ENCODE measurements at places on chromosomes 13 and 19.

DNA sequence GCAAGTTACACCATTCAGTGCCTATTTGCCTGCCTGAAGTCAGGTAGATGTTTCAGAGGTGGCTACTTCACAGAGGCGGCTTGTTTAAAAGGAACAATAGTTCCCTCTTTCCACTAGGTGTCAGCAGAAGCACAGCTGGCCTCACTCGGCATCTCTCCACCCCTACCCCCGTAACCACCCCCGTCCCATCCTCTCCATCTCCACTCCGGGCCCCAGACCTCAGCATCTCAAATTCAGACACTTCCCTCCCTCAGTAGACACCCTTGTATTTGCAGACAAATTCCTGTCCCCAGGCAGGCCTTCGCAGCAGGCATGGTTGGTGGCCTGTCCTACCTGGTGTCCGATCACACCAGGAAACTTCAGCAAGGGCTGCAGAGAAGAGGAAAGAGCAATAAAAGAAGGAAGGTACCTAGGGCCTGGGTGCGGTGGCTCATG, 9.1 kb upstream of the DPP9 start:
- DNase-seq: peak; percentile 23

DNA sequence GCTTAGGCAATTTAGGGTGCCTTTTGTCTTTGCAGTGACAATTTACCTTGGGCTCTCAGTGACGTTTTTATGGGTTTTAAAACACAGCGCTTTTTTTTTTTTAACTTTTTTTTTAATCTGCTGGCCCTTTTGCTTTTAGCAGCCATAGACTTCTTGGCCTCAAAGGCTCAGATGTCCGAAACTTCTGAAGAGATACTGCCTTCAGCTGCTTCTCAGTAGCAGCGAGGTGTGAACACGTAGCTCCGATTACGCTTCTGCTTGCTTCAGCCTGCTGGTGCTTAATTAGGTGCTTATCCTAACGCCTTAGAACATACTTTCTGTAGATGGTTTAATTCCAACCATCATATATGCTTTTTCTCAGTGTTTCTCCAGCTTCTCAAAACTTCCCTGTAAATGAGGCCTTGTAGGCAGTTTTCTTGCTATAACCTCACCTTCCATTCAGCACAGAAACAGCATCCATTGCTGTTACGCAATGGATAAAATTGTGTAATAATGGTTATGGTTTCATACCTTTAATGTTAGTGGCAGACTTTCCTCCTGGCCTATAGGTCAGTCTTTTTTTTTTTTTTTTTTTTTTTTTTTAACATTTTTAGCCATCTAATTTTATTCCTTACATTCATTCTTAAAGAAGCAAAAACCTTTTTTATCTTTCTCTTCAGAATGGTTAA, 723.9 kb downstream of the GPC5 start:
- DNase-seq: no peak

- DNase-seq: no peak
These were observed 8.0 kb downstream of the C19orf81 start for GRCh38 chr19:50657222-50657669.

DNA sequence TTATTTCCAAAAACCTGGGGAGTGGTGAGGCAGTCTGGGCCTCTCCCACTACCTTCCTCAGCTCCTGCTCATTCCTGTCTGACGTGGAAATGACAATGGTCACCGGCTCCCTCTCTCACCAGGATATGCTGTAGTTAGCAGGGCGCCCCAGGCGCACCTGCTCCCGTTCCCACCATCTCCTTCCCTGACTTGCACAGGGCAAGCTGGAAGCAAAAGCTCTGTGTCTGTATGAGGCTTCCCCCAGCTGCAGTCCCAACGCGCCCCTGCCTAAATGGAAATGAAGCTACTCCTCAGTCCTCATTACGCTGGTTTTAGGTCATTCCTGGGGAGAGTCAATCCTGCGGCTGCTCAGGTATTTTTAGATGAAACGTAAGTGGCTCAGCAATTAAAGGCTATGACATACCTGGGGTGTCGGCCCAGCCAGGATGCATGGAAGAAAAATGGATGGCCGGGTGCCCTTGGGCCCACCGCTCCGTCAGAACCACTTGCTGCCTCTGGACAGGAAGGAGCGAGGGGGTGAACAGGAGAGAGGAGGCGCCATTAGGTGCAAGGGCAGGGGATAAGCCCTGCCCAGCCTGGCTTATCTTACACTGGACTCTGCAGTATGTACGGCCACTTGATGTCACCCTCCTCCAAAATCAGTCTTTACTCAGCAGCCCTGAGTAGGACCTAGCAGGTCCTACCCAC, 32.4 kb downstream of the DHRS12 start:
- DNase-seq: no peak

DNA sequence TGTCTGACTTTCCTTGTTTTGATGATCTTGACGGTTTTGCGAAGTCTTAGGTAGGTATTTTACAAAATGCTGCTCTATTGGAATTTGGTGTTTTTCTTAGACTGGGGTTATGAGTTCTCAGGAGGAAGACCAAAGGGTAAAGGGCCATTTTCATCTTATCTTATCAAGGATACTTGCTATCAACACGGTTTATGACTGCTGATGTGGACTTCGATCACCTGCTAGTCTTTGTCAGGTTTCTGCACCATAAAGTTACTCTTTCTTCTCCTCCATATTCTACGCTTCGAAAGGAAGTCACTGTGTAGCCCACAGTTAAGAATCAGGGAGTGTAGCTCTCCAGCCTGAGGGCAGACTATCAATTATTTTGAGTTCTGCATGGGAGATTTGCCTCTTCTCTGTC, 7.4 kb upstream of the CEBPG start:
- no peak for DNase-seq

DNA sequence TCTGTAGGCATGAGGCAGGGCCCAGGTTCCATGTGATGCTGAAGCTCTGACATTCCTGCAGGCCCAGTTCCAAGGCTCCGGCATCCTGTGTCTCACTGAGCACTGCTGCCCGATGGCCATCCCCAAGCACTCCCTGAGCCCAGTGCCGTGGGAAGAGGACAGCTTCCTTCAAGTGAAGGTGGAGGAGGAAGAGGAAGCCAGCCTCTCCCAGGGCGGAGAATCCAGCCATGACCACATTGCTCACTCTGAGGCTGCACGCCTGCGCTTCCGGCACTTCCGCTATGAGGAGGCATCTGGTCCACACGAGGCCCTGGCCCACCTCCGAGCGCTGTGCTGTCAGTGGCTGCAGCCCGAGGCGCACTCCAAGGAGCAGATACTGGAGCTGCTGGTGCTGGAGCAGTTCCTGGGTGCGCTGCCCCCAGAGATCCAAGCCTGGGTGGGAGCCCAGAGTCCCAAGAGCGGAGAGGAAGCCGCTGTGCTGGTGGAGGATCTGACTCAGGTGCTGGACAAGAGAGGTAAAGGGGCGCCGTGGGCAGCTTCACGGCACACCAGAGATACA, 8.0 kb downstream of the ZSCAN22 start:
- no peak for DNase-seq

DNA sequence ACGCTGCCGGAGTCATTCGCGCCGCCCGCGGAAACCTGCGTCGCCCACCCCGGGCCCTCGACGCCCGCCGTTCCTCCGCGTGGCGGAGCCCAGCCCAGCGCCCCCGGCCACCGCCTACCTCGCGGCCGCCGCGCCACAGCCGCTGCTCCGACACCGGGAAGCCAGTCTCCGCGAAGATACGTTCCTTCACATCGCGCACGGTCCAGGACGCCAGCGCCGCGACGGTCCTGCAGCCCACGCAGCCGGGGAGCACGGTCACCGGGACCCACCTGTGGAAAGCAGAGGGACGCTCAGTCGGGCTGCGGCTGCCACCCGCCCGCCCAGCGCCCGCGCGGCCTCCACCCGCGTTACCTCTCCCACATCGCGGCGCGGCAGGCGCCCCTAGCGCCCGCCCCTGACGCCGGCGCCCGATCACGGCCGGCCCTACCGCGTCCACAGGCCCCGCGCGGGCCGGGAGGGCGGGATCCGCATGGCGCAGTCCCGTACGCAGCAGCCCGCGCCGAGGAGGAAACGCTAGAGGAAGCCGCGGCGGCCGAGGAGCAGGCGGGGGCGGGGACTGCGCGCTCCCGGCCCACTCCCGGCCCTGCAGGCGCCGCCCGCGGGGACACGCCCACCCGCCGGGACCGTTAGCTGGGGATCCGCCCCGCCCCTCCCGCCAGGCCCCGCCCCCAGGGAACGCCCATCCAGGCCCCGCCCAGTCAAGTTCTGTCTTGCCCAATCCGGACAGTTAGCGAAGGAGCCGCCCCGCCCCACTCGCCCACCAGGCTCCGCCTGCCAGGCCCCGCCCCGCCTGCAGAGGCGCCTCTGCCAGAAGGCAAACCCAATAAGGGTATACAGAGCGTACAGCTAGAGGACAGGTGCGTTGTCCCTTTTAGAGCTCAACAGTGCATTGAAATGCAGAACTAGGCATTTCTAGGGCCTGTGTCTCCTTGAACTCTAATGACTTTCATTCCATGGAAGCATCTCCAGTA, 58.2 kb downstream of the SACS start:
- DNase-seq: peak; percentile 91

- DNase-seq: no peak
These were observed 50.0 kb upstream of the ALOX5AP start for GRCh38 chr13:30685320-30685859.

GRCh38 chr13:68078874-68079273, 848.7 kb upstream of the PCDH9 start:
- DNase-seq: no peak

- DNase-seq: no peak
These were observed 63.4 kb downstream of the TEX29 start for GRCh38 chr13:111383591-111384440.

GRCh38 chr19:17380426-17381138, 3.4 kb upstream of the PLVAP start:
- DNase-seq: no peak

DNA sequence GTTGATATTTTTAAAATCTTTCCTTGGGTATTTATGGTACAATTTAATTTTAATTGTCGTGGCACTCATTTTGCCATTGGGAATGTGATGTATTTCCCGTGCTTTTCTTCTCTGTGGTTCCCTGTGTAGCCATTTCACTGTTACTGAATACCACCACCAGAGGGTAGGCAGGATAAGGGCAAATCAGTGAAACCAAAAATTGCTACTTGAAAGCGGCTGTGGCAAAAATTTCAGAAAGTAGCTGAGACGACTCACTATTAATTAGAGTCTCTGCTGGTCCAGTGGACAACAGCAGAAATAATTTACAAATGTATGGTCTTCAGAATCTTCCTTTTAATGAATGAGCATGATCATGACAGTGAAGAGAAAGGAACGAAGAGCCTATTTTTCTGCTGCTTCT, 34.4 kb upstream of the MIR17HG start:
- no peak for DNase-seq

DNA sequence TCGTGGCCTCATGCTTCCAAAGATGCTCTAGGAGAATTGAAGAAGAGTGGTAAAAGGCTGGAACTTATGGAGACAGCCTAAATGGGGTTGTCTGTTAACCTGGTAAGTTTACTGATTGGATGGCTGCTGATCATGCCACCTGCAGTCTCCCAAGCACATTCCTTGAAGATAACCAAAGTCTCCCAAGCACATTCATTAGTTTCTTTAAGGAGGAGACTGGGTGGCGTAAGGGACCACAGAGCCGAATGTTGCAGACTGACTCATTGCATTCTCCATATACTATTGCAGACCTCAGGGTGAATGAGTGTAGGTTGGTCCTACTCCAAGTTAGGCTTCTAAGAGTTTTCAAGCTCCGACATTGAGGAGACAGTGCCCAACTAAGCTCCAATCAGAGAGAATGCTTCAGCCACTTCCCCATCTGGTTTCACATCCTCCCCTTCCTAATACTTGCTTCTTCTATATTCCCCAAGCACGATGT, at the start of gene IGFL3:
Gene IGFL3 (minus strand): TSS at position 51 of the 478 bp plus-strand sequence. CDS start 39 bp downstream, at position 12.
- DNase-seq: no peak

All from fibroblast of skin of left biceps (primary cell).